ENCODE measurements at places on chromosomes 6 and 20.

- no peak for DNase-seq
Observed at GRCh38 chr20:21947406-21947805, 241.9 kb downstream of the PAX1 start.

- no peak for DNase-seq
Observed at GRCh38 chr20:10618611-10619245, 55.1 kb downstream of the JAG1 start.

DNA sequence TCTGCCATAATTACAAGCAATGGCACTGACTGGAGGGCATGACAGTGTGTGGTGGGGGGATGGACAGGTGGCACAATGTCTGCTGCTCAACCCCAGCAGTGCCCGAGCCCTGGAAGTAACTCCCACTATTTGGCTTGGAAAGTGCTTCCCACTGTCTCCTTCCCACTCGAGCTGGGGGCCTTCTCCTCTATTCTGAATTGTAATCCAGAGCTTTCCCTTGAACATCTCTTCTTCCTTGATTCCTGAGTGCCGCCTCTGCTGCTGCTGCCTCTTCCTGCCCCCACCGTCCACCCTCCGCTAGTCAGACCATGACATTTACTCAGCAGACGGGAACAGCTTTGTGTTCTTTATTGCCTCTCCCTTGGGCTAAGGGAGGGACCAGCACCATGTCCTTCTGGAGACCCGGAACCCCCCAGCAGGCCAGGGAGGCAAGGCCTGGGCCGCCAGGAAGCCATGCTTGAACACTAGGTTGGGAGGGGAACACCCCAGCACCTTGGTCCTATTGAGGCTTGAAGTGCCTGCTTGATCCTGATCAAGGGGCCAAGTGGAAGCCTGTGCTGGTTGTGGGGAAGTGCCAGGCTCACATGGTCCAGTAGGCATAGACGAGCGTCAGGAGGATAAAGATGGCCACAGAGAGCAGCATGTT lies 17.0 kb downstream of the CCDC167 start:
- DNase-seq: no peak

- no peak for DNase-seq
Observed at GRCh38 chr20:38609815-38610214, 8.2 kb downstream of the ARHGAP40 start.

DNA sequence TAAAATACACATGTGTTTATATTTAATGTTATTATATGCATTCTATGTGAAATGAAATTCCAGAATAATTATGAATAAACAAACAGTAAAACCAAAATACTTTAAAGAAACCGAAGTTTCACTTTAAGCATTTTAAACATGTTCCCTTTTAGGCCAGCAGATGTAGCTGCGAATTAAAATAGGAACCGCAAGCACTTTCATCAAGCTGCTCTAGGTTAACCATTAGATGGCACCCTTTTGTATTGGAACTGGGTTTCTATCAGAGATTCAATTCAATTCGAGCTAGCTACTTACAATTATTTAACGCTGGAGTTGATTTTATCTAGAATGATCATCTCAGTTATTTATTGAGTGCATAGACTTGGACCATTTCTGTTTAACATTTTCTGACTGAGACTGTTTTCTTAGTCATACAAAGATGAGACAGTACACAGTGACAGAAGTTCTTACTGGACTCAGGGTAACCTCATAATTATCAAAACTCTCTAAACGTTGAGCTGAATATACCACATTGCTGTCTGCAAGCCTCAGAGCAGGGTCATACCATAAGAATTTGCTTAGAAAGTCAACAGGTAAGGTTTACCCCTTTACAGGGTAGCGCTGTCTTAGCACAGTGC lies 8.5 kb downstream of the TMEM242 start:
- no peak for DNase-seq

DNA sequence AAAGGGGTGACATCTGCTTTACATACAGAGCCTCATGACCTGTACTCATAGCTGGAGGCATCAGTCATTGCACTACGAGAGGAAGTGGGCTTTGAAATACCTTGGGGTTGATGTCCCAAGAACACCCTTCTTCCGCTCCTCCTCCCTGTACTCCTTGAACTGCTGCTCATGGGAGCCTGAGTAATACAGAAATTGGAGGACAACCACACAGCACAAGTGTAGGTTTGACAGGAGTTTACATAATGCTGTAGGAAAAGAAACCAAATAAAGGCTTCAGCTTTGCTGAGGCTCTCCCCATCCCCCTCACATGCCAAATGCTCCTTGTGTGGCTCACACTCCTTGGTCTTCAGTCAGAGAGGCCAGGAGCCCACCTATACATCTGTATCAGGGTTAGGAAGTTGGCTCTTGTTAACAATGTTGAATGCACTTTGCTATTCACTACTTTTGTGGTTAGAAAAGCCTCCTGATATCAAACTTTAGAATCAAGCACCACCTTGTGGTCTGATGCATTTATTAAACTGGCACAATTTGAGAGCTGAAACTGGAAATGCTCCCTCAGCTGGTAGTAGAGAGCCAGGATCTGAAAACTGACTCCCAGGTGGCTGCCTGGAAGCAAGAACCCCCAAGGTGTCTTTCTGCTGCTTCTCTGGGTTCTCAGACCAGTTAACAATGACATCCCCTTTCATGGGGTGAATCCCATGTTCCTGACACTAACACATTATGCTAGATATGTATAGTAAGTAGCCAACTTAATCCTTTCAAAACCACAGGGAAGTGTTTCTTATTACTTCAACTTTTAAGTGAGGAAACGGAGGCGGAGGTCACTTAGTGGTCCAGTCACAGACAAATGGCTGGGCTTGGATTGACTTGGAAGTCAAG lies 56.2 kb upstream of the EDN1 start:
- DNase-seq: no peak

GRCh38 chr6:85406641-85407075 lies 43.2 kb upstream of the NT5E start:
- no peak for DNase-seq

- DNase-seq: no peak
Observed at GRCh38 chr6:62298745-62299392, 12.8 kb upstream of the KHDRBS2 start.

- DNase-seq: no peak
Observed at GRCh38 chr6:135358251-135358821, 139.2 kb downstream of the AHI1 start.

- no peak for DNase-seq
Observed at GRCh38 chr6:76881414-76881813, 581.9 kb downstream of the HTR1B start.

DNA sequence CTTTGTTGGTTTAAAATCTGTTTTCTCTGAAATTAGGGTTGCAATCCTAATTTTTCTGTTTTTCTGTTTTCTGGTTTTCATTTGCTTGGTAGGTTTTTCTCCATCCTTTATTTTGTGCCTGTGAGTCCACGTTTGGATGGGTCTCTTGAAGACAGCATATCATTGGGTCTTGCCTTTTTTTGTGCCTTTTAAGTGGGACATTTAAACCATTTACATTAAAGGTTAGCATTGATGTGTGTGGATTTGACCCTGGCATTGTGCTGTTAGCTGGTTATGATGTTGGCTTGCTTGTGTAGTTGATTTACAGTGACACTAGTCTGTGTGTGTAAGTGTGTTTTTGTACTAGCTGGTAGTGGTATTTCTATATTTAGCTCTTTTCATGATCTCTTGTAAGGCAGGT lies 28.0 kb upstream of the CST5 start:
- DNase-seq: no peak

DNA sequence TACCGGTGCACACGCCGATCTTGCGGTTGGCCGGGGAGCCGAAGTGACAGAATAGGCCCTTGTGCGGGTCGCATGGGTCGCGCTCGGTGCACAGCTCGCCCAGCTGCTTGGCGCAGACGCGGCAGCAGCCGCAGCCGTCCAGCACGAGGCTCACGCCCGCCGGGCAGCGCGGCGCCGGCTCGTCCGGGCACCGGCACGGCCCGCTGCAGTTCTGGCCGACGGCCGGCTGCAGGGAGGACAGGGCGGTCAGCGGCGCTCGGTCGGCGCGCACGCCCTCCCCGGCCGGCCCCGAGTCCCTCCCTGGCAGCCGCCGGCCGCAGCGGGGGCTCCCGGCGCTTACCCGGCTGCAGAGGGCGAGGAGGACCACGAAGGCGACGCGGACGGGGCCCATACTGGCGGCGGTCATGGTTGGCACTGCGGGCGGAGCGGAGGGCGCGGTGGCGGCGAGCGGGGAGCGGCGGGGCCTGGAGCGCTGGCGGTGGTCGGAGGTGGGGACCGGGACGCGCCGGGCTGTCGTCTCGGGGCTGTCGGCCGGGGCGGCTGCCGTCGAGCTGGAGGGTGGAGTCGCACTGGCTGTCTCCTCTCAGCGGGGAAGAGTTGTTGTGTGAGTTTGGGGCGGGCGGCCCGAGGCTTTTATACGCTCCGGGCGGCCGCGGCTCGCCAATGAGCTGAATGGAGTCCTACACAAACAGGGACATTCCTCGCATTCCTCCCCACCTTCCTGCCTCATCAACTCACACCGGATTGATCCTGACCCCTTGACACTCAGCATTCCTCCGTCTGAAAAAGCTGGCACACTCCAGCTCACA lies at the start of gene CCN2:
Gene CCN2, minus strand, starts transcription at position 606 of the 809 bp plus-strand sequence. Its CDS starts 200 bp downstream, at position 406.
- no peak for DNase-seq

DNA sequence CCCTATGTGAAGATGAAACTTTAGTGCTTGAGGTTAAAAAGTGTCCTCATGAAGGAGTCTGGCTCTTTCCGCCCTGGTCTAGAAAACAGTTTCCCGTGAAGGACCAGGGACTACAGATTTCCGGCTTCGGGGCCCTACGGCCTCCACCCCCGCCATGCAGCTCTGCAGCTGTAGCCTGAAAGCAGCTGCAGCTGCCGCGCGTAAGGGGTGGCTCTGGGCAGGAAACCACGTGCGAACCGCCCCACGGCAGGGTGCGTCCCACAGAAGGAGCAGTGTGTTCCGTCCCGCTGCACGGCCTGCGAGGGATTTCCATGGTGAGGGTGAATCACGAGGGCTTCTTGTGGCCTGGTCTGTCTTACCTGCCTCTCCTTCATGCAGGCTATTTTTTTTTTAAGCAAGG lies 117.0 kb downstream of the ERMARD start:
- DNase-seq: no peak

DNA sequence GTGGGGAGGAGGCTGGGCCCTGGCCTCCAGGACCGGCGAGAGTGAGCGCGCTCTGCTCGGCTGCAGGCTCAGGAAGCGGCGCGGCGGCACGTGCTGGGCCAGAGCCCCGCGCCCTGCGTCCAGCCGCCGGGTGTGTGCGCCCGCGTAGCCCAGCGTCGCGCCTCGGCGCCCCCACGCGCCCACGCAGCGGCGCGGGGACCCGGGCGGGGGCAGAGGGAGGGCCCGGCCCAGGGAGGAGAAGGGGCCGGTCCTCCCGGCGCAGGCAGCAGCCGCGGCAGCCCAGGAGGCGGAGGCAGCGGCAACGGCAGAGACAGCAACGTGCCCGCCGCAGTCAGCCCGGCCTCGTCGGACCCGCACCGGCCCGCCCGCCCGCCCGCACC lies at the start of gene EYA2:
Gene EYA2, plus strand, starts transcription at position 265 of the 380 bp plus-strand sequence. CDS start 95,168 bp downstream, outside the sequence.
- DNase-seq: no peak

DNA sequence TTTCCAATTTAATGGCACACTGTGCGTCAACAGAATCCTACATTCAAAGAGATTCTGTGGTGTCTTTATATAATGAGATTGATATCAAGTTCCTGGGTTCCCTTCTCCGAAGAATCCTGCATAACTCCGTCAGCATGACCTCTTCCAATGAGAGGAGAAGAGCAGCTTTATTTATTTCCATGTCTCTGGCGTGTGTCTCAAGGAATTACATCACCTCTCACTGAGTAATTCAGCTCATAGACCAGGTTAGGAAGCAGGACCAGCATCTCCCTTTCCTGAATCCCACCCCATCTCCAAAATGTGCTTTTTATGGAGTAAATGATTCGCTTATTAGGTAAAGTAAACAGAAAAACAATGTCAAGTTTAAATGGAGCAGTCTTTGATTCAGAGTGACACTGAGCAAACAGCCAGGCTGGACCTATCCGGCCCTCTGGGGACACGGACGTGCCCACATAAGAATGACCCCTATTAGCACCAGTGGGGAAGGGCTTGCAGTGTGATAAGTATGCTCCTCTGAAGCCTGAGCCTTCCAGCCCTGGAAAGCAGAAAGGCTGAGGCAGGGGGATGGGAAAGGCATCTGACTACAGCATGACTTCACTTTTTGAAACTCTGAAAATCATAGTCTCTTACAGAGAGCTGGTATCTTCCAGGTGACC lies 165.2 kb downstream of the CLIC5 start:
- no peak for DNase-seq
